ENCODE measurements at places on chromosomes 2 and 18. TPM values are rescaled to one million over a fixed set of nuclear protein-coding genes. Genes with fewer than 3 reads are reported as not detected.

Gene INPP5D
- 0.18 TPM for total RNA-seq

Gene RAX
- not detected for total RNA-seq

Gene ADCYAP1
- total RNA-seq: not detected

Gene SPRED2
- total RNA-seq: 18.8 TPM

Gene REG3G
- total RNA-seq: not detected

Gene NLRC4
- not detected for total RNA-seq

Gene POTEI
- total RNA-seq: not detected

Gene MAB21L4
- not detected for total RNA-seq

Gene KIAA1328
- total RNA-seq: 2.9 TPM

Gene TMEFF2
- total RNA-seq: 0.16 TPM

Gene MBOAT2
- total RNA-seq: 36.6 TPM

Gene HMSD
- not detected for total RNA-seq

Gene GLI2
- total RNA-seq: 6.6 TPM

Gene DSG3
- not detected for total RNA-seq

Gene PLEK
- not detected for total RNA-seq

Gene SLC35F5
- 60.1 TPM for total RNA-seq

Gene MRPL30
- 26.5 TPM for total RNA-seq

Gene CXCR1
- total RNA-seq: not detected

Gene NHEJ1
- 21.2 TPM for total RNA-seq

Gene TFCP2L1
- not detected for total RNA-seq

Gene CCDC85A
- under 0.01 TPM for total RNA-seq

Gene MEIS1
- total RNA-seq: 12.3 TPM

Gene CHRNG
- not detected for total RNA-seq

Gene ANKRD30BL
- not detected for total RNA-seq

Gene DSC2
- total RNA-seq: 1.1 TPM

Gene ATOH8
- 129 TPM for total RNA-seq

Gene FAM237A
- not detected for total RNA-seq

Gene FBXO41
- 1.8 TPM for total RNA-seq

Gene GALNT14
- not detected for total RNA-seq

Gene COLEC12
- total RNA-seq: 96.6 TPM

Gene MOB4
- 31.1 TPM for total RNA-seq

Gene PLGLB2
- total RNA-seq: not detected

Gene HNMT
- total RNA-seq: 19.8 TPM

Gene C1QL2
- not detected for total RNA-seq

Gene GFPT1
- 32.5 TPM for total RNA-seq

Gene ASTL
- not detected for total RNA-seq

Gene SCLY
- total RNA-seq: 14.6 TPM

Gene SLC4A1AP
- 24.9 TPM for total RNA-seq

Gene SP9
- not detected for total RNA-seq

Gene LYPD6B
- total RNA-seq: not detected

Gene SERPINB11
- not detected for total RNA-seq

Gene TMEM169
- 0.65 TPM for total RNA-seq
